Kidney tubule cell (primary cell): ENCODE measurements at places on chromosomes 7 and 10.

DNA sequence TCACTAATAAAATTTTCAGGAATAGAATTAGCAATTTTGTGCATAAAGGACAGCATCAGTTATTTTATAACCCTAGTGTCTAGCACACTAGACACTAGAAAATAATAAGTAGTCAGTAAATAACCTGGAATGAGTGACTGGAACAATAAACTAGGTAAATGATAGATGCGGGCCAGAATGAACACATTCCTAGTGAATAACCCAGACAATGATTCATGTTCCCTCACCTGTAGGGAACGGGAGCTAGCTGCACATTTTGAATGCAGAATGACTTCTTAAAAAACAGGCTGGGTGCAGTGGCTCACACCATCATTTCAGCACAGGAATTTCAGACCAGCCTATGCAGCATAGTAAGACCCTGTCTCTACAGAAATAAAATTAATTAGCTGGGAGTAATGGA lies 3.2 kb upstream of the ATOH7 start:
- DNase-seq, result peak; percentile 72

DNA sequence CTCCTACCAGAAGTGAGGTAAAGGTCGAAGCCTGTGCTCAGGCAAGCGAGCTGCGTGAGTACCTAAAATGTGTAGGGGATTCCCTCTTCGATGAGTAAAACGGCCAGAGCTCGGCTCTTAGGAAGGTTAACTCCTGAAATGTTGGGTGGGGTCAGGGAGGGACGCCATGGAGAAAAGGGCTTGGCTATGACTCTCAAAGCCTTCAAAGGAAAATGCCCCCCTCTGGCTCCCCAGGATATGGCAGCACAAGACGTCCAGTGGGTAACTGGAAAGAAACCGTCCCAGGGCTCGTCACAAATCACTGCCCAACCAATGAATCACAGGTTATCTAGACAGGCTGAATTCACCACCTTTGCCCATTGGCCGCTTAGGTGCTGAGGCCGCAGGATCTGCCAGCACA lies 58.0 kb downstream of the CALML3 start:
- peak; percentile 69 for DNase-seq

DNA sequence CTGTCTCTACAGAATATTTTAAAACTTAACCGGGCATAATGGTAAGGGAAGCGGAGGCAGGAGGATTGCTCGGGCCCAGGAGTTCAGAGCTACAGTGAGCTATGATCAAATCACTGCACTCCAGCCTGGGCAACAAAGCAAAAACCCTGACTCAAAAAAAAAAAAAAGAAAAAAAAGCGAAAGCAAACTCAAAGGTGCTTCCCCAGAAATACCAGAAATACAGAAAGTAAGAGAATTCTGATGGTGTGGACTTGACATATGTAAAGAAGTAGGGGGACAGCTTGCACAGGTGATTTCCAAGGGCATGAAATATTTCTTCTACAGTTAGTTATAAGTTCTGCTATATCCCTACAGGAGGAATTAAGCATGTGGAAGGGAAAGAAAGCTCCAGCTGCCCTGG lies 69.7 kb upstream of the APBB1IP start:
- DNase-seq, result no peak

DNA sequence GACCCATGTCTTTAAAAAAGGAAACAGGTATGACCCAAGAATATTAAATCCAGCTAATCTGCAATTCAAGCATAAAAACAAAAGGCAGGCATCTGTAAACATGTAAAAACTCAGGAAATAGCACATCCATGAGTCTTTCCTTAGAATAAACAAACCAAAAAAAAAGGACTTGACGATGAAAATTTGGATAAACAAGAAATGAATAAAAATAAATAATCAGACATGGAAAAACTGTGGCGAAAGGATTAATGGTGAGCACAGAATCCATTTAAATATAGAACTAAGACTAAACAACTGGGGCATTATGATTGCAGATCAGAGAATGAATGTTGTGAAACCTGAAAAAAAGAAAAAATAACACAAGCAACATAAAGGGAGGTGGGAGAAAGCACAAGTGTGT lies 170.1 kb downstream of the DOCK4 start:
- no peak for DNase-seq

DNA sequence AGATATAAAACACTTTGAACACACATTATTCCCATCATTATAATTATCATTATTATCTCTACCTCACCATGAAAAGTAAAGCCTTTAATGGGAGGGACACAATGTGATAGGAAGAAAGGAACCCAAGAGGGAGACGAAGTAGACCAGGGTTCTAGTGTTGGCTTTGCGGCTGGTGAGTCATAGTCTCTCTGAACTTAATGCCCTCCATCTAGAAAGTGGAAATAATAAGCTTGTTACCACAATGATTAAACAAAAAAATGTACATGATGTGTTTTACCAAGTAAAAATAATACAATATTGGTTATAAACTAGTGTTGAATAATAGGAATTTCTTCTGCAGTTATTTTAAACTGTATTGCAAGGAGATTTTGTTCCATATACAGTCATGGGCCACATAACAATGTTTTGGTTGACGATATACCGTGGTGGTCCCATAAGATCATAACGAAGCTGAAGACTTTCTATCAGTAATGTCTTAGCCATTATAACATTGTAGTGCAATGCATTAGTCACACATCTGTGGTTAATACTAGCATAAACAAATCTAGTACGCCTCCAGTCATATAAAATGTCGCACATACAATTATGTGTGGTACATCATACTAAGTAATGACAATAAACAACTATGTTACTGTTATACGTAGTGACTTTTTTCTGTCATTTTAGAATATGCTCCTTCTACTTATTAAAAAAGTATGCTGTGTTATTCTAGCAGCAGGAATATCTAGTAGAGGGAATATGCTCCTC lies 450.6 kb upstream of the SORCS1 start:
- no peak for DNase-seq

GRCh38 chr10:71771821-71772617 lies 1.3 kb downstream of the VSIR start:
- peak; percentile 66 for DNase-seq

- peak; percentile 88 for DNase-seq
These were observed 161.3 kb downstream of the SLIT1 start for GRCh38 chr10:97024168-97025073.

DNA sequence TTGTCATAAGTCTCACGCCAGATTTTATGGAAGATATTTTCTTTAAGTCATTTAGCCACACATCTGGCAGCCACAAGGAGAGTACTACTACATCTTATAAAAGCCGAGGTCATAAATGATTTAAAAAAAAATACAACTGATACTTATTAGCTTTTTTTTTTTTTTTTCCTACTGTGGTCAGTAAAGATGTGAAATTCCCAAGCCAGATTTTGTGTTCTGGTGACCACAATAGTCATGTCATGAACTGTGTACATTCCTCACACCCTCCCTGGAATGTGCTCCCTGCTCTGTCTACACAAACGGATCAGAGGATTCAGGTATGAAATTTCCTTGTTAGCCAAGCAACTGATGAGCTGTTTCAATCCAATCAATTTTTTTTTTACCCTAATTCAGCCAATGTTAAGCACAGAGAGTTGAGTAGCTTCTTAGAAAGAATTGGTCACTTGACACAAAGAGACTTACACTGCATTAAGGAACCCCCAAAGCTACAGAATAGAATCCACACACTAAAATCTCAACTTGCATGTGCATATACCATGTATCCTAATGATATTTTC lies 54.7 kb downstream of the CHRM2 start:
- peak; percentile 13 for DNase-seq

- DNase-seq, result no peak
These were observed 82.1 kb downstream of the USP6NL start for GRCh38 chr10:11529276-11529903.

DNA sequence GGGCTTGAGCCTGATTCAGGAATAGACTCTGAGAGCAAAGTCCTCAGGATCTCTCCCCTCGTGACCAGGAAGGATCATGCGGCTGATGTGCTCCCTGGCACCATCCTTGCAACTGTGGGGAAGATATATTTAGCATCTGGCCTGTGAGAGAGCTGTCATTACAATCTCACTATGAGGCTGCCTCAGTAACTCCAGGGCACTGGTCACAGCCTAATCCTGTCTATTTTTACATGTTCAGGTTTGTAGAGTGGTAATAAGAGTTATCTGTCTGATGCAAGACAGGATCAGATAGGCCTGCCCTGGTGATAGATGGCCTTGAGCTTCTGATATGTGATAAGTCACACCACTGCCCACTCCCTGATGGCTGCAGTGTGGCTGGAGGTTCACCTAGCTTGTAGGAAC lies 50.7 kb downstream of the PPP1R3C start:
- no peak for DNase-seq

GRCh38 chr10:69631566-69631965 lies 1.5 kb downstream of the FAM241B start:
- no peak for DNase-seq

DNA sequence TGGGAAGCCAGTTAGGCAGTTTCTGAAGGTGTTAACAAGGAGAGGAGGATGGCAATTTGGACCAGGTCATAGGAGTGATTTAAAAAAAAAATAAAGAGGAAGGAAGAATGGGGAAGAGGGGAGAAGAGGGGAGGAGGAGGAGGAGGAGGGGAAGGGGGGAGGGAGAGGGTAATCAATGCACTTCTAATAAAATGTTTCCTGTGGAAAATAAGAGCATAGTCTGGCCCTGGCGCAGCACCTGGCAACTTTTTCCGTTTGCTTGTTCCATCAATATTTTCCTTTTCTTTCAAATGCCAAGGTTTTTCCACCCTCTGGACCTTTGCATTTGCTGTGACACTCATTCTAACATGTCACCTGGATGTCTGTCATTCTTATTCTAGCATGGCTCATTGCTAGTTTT lies 308.2 kb downstream of the PPP1R3A start:
- no peak for DNase-seq

DNA sequence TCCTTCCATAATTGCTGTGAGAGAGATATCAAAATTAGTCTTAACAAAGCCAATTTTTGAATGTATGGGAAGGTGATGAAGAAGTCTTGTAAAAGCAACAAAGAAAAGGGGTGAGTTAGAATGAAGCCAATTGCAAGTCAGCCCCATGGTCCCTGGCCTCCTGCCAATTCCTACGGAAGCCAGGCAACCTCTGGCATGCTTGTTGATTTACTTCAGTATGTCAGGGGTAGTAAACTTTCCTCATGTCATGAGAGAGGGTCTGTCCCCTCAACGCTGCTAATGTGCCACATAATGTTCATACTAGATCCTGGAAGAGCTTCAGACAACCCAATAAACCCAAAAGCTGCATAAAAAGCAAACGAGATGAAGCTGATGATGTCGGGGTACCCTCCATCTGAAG lies 159.1 kb upstream of the YAE1 start:
- DNase-seq, result peak; percentile 9
